ENCODE measurements at places on chromosomes 16 and 17.

DNA sequence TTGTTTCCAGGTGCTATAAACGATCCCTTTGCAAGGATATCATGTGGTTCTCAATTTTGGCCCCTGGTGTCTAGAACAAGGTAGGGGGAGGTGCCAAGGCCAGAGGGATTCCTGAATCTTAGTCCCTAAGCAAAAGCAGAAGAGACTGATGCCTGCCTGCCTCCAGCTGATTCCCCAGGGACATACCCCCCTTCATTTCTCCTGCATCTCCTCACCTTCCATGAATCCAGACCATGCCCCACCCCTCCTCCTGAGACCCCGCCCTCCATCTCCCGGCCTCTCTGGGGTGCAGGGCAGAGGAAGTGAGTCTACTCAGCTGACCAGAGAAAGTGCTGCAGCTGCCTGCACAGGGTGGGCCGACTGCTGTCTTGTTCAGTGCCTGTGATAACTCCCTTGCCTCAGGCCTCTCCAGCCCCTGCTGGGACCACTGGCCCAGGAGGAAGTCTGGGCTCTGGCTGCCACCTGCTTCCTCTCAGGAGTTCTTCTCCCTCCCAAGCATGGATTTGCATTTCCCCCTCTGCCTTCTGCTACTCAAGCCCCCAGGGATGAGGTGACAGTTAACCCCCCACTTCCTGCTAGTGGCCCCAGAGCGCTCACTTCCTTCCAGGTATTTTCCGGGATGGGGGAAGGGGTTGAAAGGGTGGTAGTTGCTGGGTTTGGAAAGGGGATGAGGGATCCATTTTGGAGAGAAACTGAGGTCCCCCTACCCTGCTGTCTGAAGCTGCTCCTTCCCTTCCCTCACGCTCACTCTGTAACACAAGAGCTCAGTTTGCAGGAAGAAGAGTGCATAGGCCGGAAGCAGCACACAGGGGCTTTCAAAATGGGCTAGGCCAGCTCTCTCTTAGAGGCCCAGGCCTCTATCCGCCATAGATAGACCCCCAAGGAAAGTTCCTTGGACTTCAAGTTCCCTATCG lies 10.5 kb upstream of the TSPOAP1 start:
- DNase-seq: no peak

GRCh38 chr17:78966123-78966813 lies 13.5 kb downstream of the LGALS3BP start:
- no peak for DNase-seq

DNA sequence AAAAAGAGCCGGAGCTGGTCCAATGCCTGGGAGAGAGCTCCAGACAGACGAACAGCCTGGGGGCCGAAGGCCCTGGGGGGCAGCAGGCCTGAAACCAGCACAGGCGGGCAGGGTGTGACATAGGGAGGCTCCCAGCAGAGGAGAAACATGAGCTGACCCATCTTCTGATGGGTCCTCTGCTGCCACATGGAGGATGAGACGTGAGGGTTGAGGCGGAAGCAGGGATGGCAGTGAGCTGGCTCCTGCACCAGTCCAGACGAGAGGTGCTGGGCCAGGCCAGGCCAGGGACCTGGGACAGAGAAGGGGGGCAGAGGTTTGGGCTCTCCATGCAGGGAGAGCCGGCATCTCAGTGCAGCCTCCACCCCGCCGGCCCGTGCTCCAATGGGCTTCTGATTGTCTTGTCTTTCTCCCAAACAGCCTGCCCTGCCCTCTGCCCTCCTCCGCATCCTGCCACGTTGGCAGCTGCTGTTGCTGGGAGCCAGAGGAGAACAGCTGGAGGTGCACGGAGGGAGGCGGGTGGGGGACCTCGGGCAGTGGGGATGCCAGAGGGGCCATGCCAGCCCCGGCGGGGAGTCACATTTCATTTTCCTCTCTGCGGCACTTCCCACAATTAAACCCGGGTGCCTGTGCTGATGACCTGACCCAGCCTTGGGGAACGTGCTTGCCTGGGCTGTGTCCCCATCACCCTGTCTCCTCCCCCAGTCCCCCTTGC lies 139.1 kb upstream of the GSE1 start:
- DNase-seq: no peak

- peak; percentile 68 for DNase-seq
Observed at GRCh38 chr16:21952040-21952792, 945 bp upstream of the UQCRC2 start.

- DNase-seq: no peak
Observed at GRCh38 chr16:49013727-49014080, 267.9 kb downstream of the CBLN1 start.
